Daoy (cell line): ENCODE measurements at places on chromosomes 12 and 14.
A peak's percentile ranks its signal among the peaks of the same experiment; 100 is the strongest.

DNA sequence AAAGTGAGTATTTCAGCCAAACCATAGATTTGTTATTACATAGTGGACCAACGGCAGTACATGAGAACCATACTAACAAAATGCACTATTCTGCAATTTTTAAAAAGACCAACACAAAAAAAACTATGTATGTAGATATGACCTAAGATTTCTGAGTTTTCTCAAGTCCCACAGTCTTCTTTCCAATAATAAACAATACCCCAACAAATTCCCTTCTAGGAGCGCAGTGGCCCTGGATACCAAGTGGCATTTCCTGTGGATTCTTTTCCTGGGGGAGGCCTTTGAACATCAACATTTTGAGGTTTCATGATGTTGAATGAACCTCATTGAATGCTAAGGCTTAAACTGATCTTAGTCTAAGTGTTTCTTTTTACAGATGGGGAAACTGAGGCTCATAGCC lies 210.5 kb downstream of the BCAT1 start:
- DNase-seq = no peak

GRCh38 chr12:109140560-109140959 lies 24.2 kb downstream of the ACACB start:
- DNase-seq = no peak

- DNase-seq = no peak
Measured at GRCh38 chr14:102374264-102374663, 11.5 kb downstream of the TECPR2 start.

- peak; percentile 77 for DNase-seq
Measured at GRCh38 chr12:95182868-95183415, 34.3 kb downstream of the FGD6 start.

DNA sequence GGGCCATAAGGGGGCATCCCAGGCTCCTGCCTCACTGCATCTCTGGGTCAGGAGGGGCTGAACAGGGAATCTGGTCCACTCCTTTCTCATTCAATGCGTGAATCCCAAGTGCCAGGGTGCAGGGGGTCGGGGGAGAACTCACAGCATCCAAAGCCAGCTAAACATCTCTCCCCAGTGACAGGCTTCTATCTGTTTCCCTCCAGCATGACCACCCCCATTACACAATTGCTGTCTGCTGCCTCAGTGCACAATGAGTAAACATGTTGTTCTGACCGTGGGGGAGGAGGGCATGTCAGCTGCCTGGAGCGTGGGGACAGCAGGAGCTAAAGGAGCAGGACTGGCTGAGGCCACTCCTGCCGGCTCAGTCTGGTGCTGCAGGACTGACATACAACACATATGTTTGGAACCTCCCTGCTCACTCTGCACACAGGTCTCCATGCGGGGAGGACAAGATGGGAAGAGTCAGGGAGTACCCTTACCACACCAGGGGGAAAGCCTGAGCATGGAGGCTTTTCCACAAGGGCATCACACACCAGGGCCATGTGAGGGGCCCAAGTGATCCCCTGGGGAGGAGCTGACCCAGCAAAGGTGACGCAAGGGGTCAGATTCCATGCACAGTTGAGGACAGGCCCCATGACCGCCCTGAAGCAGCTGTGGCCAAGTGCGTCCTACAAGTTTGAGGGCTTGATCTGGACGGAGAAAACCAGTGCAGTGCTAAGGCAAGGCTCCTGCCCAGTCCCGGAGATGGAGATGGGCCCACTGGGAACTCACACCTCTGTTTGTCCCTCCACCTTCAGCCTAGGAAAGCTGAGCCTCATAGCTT lies 1.4 kb downstream of the TNS2 start:
- DNase-seq = peak; percentile 35

GRCh38 chr12:124752437-124753227 lies 111.0 kb downstream of the SCARB1 start:
- DNase-seq = no peak

DNA sequence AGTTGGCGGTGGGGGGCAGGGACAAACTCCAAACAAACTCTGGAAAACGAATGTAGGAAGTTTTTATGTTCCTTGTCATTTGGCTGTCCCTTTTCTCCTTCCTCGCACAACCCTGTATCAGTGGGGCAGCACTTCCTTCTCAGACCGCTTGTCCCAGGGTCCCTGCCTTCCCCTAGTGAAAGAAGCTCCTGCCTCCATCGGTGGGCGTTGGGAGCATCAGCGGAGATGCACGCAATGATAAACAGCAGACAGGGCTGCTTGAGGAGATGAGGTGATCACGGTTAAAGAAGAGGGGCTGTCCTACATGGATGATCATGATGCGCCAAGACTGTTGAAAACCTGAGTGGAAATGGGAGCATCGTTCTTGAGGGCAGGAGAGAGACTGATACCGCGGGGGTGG lies 620 bp downstream of the C1S start:
- no peak for DNase-seq

DNA sequence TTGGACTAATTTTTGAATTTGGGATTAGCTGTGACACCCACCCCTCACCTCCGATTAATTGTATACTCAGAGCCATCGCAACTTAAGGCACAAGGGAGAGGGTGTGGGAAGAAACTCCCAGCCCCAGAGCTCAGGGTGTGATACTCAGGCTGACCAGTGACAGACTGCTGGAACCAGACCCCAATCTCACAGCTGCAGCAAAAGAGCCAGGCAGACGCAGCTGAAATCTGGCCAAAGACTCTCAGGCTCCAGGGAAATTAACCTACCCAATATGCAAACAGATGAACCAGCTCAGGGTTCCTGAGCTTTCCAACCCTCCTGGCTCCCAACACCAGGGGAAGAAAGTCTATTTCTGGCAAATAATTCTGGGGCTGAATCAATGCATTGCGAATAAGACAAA lies 30.5 kb downstream of the ANAPC7 start:
- no peak for DNase-seq

GRCh38 chr12:113325916-113326315 lies 9.0 kb downstream of the SLC8B1 start:
- no peak for DNase-seq

DNA sequence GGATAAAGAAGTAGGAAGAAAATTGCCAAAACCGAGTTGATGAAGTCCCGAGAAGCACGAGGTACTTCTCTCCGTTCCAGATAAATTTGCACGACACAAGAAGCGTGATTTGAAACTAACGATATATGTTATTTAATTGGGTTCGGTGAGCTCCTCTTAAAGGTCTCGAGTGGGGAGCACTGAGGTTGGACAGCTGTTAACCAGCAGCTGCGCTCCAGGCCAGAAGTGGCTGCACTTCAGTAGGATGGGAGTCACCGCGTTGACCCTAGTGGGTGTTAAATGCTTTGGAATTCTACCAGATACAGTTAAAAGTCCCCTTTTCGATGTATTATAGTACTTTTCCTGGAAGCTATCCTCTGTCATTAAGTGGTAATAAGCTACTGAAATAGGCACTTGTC lies 953 bp upstream of the DCAF5 start:
- peak; percentile 24 for DNase-seq

DNA sequence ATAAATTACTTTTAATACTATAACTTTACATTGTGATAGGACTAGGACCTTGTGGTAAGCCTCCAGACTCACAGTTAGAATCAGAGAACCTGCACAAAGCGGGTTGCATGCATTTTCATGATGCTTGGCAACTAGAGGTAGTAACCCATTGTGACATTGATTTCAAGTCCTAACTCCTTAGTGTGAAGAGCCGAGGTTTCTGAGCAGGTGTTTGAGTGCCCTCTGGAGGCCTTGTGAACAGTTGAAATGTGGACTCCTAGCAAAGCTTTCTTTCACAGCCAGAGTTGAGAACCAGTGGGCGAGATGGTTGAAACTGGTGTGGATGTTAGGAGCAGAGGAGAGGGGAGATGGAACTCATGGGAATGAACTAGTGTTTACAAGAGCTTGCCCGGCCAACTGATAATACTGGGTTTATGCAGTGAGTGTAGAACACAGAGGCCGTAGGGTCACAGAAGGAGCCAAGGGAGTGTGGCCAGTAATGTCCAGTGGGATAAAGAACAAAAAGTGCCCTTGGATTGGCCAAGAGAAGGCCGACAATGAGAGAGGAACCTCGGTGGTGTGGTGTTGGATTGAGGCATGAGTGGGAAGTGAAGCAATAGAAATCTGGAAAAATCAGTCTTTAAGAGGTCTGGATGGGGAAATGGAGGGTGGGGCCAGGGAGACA lies 10.9 kb downstream of the ZNF664 start:
- peak; percentile 59 for DNase-seq

- DNase-seq = peak; percentile 32
Measured at GRCh38 chr14:100554082-100554677, 33.0 kb downstream of the BEGAIN start.

- no peak for DNase-seq
Measured at GRCh38 chr14:28599191-28599590, 167.4 kb upstream of the FOXG1 start.

- no peak for DNase-seq
Measured at GRCh38 chr12:121227294-121227693, 17.4 kb downstream of the P2RX4 start.

DNA sequence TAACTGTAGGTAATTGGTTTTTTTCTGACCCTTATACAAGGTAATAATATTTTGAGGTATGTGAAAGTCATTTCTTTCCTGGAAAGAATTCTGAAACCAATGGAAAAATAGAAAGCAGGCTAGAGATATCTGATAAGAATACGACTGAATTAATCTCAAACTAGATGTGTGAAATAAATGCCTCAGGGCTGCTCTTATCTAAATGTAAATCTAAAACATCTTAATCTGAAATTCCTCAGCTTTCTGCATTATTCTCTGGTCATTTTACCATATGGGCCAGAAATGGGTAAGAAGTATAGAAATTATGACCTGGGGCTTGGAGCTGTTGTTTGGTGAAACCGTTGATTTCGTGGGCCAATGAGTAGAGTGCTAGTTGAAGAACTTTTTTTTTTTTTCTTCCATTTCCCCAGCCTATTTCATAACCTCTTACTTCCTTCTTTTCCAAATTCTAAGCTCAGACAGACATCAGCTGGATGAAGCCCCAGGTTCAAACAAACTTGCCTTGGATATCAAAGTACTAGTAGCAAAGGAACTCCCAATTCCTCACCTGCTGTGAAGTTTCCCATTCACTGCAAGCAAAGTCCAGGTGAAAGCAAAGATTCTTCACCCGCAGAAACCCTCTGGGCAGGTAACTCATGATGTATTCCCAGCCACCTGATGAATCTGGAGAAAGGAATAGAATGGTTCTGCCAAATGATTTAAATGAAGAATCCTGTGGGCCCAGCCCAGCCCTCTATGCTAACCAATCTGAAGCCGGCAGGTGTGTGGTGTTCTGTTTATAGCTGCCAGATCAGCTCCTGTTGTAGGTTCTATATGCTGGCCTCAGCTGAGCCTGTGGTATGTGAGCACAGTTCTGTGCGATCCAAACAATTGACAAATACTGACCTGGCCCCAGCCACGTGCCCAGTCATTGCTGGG lies 9.7 kb upstream of the FOS start:
- no peak for DNase-seq

DNA sequence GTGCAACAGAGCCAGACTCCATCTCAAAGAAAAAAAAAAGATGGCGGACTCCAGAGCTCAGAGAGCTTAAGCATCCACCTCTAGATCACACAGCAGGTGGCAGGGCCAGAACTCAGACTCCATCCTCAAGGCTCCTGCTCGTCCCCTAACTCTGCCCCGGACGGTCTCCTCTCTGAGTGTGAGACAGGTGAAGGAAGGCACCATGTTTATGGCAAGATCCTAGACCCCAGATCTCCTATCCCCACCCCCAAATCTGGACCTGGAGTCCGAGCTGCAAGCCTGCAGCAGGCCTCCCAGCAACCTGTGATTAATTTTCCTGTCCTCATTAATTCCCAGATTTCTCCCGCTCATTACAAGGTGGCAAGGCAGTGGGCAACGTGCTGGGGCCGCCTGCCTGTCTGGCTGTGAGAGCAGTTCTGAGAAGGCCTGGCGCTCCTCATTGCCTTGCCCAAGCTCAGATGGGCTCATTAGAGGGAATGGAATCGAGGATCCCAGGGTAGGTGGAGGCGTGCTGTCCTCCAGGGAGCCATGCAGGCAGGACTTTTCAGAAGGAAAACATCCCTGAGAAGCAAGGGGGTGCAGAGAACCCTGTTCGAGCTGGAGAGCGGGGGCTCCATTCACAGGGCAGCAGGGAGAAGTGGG lies 296.6 kb upstream of the RTL1 start:
- DNase-seq = no peak

- DNase-seq = peak; percentile 81
Measured at GRCh38 chr12:89179983-89180382, 172.3 kb downstream of the DUSP6 start.

DNA sequence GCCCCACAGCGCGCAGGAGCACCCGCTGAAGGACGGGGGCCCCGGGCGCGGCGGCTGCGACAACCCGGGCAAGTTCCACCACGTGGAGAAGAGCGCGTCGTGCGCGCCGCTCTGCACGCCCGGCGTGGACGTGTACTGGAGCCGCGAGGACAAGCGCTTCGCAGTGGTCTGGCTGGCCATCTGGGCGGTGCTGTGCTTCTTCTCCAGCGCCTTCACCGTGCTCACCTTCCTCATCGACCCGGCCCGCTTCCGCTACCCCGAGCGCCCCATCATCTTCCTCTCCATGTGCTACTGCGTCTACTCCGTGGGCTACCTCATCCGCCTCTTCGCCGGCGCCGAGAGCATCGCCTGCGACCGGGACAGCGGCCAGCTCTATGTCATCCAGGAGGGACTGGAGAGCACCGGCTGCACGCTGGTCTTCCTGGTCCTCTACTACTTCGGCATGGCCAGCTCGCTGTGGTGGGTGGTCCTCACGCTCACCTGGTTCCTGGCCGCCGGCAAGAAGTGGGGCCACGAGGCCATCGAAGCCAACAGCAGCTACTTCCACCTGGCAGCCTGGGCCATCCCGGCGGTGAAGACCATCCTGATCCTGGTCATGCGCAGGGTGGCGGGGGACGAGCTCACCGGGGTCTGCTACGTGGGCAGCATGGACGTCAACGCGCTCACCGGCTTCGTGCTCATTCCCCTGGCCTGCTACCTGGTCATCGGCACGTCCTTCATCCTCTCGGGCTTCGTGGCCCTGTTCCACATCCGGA lies 1.4 kb downstream of the FZD10 start:
- no peak for DNase-seq

GRCh38 chr14:30876692-30877091 lies 2.3 kb downstream of the COCH start:
- no peak for DNase-seq

- DNase-seq = no peak
Measured at GRCh38 chr12:80165746-80166145, 66.4 kb downstream of the OTOGL start.

DNA sequence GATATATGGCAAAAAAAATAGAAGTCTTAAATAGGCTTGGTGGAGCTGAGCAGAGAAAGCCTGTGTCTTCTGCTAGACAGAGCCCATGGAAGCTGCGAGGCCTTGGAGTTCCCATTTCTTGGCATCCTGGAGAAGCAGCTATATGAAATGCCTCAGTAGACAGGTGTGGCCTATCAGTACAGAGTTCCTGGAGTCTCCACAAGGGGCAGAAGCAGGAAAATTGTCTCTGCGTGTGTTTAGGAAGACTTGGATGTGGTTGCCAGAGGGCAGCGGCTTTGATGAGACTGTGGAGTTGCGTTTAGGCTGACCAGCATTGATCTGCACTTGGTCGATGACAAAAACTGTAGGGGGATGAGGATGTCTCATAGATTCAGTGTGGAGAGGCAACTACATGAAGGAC lies 334.5 kb upstream of the SEL1L start:
- no peak for DNase-seq

GRCh38 chr12:67388331-67389138 lies 119.4 kb downstream of the CAND1 start:
- no peak for DNase-seq

GRCh38 chr14:94458558-94459205 lies 6.1 kb upstream of the SERPINA11 start:
- peak; percentile 82 for DNase-seq

- DNase-seq = no peak
Measured at GRCh38 chr14:102511538-102511937, 2.0 kb upstream of the ANKRD9 start.

- no peak for DNase-seq
Measured at GRCh38 chr14:48401321-48401720, 725.9 kb upstream of the MDGA2 start.
